ENCODE measurements at places on chromosomes 2 and 18.

DNA sequence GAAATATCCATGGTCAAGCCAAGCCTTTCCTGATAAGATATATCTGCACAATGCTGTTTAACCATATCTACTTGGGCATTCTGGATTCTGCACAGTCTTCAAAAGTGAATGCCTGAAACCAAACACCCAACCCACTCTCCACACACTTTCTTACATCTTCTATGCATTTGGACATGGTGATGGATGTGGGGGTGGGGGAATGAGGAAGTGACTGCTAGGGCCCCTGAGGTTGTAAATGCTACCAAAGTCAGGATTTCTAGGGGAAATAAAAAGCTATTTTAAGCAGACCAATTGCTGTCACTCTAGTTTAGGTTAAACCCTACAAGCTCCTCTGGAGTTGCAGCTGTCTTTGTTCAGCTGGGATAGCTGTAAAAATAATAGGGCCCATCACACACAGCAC lies 26.7 kb upstream of the TGFA start:
- no peak for DNase-seq

GRCh38 chr2:63591566-63592175 lies 2.9 kb downstream of the MDH1 start:
- no peak for DNase-seq

GRCh38 chr2:39954346-39954745 lies 175.3 kb upstream of the THUMPD2 start:
- no peak for DNase-seq

- no peak for DNase-seq
Measured at GRCh38 chr2:237072067-237072931, 13.4 kb upstream of the COPS8 start.

DNA sequence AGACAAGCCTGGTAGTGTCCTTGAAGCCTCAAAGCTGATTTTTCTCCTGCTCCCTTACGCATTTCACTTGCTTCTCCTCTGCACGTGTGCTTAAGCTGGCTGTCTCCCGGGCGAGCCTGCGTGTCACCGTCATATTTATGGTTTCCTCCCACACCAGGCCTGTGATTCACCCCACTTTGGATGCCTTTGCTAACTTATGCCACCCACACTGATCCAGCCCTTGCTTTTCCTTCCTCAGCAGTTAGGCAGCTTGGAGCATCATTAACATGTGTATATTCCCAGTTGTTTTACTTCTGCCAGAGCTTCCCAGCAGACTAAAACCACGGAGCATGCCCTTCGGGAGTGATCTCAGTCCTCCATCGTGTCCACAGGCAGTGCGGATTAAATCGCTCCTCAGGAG lies 2.2 kb downstream of the ST3GAL5 start:
- DNase-seq: no peak

GRCh38 chr2:8522687-8523086 lies 159.2 kb upstream of the ID2 start:
- no peak for DNase-seq

DNA sequence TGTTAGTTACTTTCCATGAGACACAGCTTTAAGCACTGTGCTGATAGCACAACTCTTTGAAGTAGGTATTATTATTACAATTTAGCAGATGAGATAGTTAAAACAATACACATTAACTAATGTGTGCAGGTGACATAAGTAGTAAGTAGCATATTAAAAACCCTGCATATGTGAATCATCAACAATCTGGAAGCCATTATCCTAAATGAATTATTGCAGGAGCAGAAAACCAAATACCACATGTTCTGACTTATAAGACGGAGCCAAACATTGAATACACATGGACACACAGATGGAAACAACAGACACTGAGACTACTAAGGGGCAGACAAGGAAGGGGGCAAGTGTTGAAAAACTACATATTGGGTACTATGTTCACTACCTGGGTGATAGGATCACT lies 300.3 kb upstream of the GULP1 start:
- no peak for DNase-seq

- no peak for DNase-seq
Measured at GRCh38 chr2:215554689-215555498, 119.0 kb upstream of the FN1 start.

GRCh38 chr2:229118927-229119326 lies 152.2 kb downstream of the PID1 start:
- no peak for DNase-seq

DNA sequence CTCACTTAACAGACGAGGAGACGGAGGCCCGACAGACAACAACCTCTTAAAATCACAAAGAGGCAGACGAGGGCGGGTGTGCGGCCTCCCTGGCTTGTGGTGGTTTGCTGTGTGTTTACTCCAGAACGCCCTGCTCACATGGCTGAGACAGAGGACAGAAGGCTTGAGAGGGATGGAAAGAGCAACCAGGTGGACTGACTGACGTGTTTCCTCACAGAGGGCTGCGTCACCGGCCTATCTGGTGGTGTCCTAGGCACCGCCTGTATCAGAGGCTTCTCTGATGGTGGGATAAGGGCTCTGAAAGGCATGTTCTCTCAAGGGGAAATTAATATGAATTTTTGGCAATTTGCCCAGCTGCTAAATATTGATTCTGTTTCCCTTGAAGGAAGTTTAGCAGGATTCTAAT lies 47.0 kb upstream of the RALBP1 start:
- DNase-seq: no peak

DNA sequence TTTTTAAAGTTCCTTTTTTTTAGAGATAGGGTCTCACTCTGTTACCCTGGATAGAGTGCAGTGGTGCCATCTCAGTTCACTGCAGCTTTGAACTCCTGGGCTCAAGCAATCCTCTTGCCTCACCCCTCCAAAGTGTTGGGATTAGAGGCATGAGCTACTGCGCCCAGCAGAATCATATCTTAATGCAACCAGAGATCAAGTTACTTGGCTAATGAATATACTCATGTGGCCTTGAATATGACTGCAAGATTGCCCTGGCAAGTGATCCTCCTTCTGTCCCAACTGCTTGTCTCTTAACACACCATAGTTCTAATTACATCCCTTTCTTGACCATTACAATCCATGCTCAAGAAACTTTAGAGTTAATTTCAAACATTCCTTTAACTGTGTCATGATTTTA lies 133.5 kb downstream of the SRBD1 start:
- DNase-seq: no peak

- no peak for DNase-seq
Measured at GRCh38 chr2:143697744-143698143, 568.5 kb downstream of the ARHGAP15 start.

GRCh38 chr2:8819948-8820347 lies 17.5 kb downstream of the KIDINS220 start:
- no peak for DNase-seq

DNA sequence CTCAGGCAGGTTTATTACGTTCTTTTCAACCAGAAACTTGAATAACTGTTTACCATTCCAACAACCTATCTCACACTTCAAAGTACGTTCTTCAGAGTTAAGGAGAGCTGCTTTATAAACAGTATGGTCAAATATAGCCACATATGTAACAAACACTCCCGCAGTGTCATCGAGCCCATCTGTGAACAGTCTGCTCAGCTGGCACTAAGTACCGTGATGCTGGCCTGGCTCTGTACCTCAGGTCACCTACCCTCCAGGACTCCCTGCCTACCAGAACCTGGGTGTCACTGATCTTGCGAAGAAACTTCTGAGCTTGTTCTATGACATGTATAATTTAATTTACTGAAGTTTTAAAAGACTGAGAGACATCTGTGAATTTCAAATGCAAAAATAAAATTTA lies 71.4 kb downstream of the SEPTIN10 start:
- DNase-seq: no peak

DNA sequence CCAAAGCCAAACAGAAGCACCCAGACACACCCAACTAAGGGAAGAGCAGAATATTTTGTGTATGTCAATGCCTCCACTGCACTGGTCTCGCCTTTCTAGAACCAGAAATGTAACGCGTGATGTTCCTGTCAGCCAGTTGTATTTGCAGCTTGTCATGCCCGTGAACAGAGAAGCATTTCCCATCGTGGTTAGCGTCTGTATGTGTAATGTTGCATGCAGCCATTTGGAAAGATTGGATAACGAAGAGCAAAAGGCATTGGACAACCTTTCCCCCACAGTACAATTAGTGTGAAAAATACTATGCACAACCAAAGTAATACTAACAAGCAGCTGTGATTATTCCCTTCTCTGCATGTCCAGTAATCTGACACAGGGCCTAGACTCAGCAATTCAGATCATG lies 140.5 kb downstream of the TMEM163 start:
- DNase-seq: no peak

GRCh38 chr2:23132823-23133595 lies 252.0 kb upstream of the KLHL29 start:
- DNase-seq: no peak

GRCh38 chr18:32770054-32770665 lies 2.7 kb downstream of the KLHL14 start:
- no peak for DNase-seq

DNA sequence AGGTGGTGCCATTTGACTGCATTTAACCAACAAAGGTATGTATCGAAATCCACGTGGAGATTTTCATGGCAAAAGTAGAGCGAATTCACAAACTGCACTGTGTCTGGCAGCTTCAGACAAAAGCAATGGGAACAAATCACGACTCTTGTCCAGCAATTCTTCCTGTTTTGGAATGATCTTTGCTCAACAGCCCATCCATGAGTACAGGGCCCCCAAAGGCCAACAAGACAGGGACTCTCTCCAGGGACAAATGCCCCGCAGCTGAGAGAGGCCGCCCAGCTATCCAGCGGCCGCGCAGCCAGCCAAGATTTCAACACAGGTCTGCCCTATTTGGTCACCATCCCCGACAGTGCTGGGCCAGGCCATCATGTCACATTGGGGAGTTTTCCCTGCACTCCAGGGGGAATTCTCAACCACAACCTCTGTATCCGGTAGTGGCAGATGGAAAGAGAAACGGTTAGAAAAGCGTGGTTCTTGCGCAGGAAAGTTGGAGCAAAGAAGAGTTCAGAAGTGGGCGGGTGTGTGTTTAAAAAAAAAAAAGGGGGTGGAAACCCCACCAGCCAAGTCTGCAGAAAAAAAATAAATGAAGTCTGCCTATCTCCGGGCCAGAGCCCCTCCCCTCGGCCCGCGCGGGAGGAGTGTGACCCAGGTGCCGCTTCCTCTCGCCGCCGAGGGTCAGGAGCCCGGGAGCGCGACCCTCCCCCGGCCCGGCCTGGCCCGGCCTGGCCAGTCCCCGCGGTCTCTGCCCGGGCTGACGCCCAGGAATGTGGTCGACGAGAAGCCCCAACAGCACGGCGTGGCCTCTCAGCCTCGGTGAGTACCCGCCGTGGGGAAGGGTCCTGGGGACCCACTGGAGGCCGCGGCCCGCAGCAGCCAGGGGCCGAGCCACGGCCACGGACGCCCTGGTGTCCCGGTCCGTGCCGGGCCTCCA lies at the start of gene GYPC:
TSS of gene GYPC (plus strand) at position 659 of the 931 bp plus-strand sequence. CDS start at position 765, 106 bp downstream.
- DNase-seq: no peak

DNA sequence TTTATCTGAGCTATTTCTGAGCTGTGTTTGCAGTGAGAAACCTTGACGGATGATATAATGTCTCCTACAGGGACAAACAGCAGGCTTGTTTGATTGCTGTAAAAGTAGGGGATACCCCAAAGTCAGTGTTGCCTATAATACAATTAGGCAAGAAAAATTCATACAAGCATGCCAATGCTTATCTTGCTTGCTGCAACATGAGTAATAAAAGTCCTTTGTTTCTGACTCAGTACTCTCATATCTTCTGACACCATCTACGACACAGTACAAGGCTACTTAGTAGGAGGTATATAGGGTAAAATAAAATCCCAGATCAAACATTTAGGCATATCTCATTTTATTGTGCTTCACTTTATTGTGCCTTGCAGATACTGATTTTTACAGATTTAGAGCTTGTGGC lies 33.0 kb downstream of the ERBB4 start:
- DNase-seq: no peak

GRCh38 chr18:11960743-11961380 lies 20.4 kb upstream of the IMPA2 start:
- no peak for DNase-seq

DNA sequence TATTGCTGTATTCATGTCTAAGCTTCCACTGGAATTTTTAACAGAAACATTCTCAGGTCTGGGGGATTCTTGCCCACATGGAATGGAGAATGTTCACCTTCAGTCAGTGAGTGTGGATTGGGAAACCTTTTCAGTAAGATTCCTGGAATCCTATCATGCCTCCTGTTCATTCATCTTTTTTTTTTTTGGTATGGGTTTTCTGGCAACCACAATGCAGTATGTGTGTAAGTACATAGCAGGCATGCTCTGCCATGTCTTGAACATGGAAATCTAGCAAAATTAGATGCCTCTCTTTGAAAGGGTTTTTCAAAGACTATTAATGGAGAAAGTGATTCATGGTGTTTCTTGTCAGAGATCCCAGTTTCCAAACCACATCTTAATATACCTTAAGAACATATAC lies 176.5 kb downstream of the LTBP1 start:
- no peak for DNase-seq

- DNase-seq: no peak
Measured at GRCh38 chr2:232235716-232236115, 142.8 kb upstream of the ALPP start.

DNA sequence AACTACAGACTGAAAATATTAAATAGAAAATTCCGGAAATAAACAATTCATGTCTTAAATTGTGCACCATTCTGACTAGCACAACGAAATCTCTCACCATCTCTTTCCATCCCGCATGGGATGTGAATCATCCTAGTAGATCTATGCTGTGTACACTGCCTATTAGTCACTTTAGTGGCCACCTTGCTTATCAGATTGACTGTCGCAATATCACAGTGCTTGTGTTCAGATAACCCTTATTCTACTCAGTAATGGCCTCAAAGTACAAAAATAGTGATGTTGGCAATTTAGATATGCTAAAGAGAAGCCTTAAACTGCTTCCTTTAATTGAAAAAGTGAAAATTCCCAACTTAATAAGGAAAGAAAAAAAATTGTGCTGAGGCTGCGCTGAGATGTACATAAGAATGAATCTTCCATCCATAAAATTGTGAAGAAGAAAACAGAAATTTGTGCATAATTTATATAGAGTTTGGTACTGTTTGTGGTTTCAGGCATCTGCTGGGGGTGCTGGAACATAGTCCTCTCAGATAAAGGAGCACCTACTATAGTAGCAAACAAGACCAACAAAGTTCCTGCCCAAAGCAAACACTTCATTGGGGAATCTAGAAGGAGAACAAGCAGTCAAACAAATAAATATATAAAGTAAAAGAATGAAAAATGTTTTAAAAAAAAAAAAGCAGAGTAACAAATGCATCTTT lies 12.0 kb downstream of the PSMD1 start:
- DNase-seq: no peak

DNA sequence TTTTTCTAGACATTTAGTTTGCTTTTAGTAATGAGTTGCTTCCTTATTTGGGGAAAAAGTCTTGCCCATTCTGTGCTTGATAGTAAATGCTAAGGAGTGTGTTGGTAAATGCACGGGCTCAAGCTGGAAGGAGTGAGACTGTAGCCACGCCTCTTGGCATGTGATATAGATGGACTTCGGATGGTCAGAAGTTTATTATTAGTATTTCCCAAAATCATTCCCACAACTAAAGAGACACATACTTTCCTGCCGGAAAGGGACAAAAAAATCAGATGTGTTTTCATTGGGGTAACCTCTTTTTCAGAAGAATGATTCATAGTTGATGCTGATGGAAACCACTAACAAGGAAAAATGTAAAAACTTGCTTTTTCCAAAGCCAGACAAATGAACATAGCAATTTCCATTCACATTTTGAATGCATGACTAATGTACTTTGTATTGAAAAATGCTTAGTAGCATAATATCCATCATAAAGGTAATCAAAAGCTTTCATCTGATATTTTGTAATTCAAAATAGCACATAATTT lies 133.2 kb downstream of the ZNF532 start:
- DNase-seq: no peak
